ENCODE measurements at places on chromosomes 4 and X.
A peak's percentile ranks its signal among the peaks of the same experiment; 100 is the strongest.

- no peak for DNase-seq
Measured at GRCh38 chrX:18549643-18550042, 122.3 kb downstream of the RS1 start.

- DNase-seq: no peak
Measured at GRCh38 chrX:7190157-7190556, 42.2 kb upstream of the PUDP start.

DNA sequence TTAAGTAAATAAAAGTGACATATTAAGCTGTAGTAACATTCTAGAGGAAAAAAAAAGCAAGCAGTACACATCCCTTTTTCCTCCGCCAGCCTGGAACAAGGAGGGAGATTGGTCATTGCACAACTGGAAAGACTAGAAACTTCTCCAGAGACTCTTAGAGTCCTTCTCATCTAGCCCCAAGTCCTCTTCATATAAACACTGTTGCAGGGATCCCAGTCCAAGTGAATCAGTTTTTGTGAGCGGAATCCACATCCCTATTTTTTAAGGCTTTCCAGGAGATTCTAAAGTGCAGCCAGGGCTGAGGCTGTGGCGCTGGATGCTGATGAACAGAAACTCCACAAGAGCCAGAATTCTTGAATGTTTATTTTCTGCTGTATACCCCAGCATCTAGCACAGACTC, 23.8 kb downstream of the REELD1 start:
- DNase-seq: no peak

DNA sequence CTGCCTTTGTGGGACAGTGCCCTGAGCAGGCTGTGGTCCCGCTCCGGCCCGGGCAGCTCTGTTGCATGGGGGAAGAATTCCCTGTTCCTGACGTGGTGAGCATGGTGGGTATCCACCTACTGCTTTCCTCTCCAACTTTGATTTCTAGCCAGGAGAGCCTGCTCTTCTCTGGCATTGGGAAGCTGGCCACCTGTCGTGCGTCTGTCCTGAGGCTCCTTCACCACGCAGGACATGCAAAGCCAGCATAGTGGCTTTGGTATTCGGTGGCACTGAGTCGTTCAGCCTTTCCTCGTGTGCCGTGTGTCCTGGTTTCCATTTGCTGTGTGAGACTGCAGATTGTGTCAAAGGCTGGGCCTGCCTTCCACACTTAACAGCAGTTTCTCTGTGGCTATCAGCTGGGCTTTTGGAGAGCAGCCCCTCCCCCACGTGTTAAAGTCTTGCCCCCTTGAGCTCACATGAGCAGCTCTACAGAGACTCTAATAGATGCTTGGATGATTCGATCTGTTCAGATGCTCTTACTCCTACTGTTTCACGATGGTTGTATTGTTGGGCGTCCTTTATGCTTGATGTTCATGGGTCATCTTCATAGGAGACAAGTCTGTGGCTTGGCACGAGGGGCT, 46.3 kb upstream of the CLCN4 start:
- DNase-seq: no peak

- DNase-seq: no peak
Measured at GRCh38 chr4:109671350-109671749, 31.9 kb downstream of the CASP6 start.

DNA sequence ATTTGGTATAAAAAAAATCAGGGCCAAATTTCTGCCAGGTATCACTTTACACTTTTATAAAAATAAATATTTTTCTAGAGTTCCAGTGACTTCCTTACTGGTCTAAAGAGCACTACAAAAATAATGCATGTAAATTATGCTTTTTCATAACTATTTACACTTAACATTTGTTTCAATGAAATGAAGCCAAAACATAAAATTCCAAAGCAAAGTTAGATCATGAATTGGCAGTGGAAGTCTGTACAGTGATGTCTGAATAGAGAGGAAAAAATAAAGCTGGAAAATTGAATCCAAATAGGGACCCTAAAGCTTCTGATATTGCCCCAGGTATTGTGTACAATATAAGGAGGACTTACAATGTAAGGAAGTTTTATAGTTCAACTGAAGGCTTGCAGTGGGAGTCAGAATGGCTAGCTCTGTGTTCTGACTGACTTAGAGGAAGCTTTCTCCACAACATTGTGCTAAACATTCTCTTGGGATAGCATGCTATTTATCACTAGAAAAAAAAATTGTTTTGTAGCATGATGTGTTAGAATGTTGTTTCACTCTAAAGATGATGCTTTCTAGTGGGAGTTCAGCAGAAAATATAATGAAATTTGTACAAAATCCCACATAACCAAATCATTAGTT, 288.2 kb upstream of the UGT8 start:
- DNase-seq: no peak

- DNase-seq: no peak
Measured at GRCh38 chr4:8613421-8614364, 21.1 kb downstream of the CPZ start.

DNA sequence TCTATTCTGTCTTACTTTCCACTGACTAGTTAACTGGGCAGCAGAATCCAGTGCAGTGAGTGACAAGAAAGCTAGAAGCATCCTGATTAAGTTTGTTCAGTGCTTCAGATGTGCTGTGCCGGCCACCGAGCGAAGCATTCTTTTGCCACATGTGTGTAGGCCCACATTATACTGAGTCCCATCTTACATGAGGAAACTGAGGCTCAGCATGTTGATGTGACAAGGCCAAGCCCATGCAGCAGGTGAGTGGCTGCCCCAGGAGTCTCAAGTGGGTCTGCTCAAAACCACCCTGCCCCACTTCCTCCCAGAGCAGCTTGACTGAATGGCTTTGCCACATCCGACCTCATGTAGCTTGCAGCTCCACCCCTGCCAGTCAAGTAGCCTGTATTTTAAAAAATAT, 50.5 kb downstream of the RHOH start:
- no peak for DNase-seq

GRCh38 chr4:132619968-132620367, 529.1 kb upstream of the PCDH10 start:
- no peak for DNase-seq

DNA sequence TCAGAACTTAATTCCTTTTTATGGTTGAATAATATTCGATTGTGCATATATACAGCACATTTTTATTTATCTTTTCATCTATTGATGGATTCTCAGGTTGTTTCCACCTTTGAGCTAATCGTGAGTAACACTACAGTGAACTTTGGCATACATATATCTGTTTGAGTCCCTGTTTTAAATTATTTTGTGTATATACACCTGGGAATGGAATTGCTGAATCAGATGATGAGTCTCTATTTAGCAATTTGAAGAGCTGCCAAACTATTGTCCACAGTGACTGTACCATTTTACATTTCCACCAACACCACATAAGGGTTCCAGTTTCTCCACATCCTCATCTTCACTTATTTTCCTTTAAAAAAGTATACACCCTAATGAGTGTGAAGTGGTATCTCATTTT, 166.2 kb upstream of the FGF13 start:
- no peak for DNase-seq

DNA sequence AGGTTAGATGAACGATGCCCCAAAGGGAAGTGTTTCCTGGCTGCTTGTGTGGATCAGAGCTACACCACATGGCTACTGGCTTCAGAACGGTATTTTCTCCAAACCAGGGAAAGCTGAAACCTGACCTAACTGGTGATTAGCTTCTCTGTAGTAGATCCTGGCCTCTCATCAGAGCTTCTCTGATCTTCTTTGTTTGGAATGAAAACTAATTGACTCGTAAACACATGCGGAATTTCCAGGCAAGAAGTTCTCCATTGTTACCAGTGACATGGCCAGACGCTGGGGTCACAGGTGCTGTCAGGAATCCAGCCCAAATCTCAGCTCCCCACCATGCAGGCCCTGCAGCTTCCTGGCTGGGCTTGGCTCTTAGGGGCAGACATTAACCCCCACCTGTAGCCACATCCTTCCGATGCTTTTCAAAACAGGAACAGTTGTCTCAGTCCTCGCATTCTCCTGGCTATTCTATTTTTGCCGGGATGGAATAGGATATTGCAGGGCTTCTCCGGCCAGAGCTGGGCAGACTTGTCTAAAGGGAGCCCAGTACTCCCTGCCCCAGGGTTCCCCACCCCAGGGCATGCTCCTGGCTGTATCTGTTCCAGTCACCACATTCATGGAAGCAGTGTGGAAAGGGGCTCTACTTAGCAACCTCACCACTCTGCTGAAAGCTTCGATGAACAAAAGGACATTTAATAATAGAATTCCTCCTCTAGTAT, 305.4 kb upstream of the F9 start:
- DNase-seq: no peak

- DNase-seq: no peak
Measured at GRCh38 chrX:129347291-129347690, 176.0 kb downstream of the SMARCA1 start.

GRCh38 chr4:83267121-83267829, 17.3 kb downstream of the COQ2 start:
- DNase-seq: no peak

DNA sequence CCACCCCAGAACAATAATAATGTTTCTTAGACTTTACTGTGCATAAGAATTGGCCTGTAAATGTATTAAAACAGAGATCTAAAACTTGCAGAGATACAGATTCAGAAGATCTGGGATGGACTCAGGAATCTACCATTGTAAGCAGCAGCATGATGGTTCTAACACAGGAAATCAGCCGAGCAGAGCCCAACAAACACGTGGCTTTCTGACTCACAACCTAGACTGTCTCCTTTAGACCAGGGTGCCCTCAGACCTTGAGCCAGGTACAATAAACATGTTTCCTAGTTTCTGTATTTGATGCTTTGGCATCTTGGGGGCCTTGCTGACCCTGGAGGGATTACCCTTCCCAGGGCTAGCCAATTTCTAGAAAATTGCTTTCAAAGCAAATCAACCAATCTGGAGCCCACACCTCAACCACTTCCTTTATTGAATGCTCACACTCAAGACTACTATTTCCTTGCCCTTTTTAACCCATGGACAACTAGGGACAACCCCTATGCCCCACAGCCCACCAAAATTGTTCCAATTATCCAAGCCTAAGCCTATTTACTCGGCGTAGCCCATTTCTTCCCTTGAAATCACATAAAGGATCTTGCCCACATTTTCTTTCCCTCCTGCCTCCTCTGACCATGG, 80.5 kb downstream of the TBC1D9 start:
- DNase-seq: no peak

- no peak for DNase-seq
Measured at GRCh38 chr4:25172961-25173915, 13.0 kb upstream of the SEPSECS start.

GRCh38 chr4:148053298-148054003, 321.6 kb downstream of the ARHGAP10 start:
- DNase-seq: no peak

- DNase-seq: no peak
Measured at GRCh38 chrX:111561851-111562250, 50.4 kb downstream of the SERTM2 start.

GRCh38 chr4:113743690-113744089, 17.8 kb downstream of the CAMK2D start:
- no peak for DNase-seq

GRCh38 chr4:53010318-53010717, 148.2 kb downstream of the RASL11B start:
- no peak for DNase-seq

GRCh38 chr4:7155590-7156071, 36.7 kb upstream of the SORCS2 start:
- no peak for DNase-seq

DNA sequence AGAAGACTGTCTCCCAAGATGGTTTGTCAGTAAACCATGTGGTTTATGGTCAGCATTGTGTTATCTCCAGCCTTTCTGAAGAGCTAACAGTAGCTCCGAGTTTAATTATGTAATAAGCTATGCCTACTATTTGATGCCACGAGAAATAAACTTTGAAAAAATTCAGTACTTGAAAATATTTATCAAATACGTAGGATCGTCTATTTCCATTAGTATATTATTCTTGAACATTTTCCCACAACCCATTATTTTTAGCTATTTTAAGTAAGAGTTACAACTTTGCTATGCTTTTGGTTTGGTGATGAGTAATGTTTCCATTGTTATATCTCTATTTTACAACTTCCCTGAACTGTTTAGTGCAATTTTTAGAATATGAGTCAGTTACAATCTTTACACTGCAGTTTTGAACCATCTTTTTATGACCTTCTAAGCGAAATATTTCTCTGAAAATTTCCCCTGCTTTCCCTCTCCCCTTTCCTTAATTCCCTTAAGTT, 44.5 kb upstream of the TRIM2 start:
- no peak for DNase-seq

- no peak for DNase-seq
Measured at GRCh38 chr4:165060938-165061337, 7.3 kb downstream of the TRIM75 start.

GRCh38 chr4:14280567-14280966, 653.0 kb upstream of the BOD1L1 start:
- DNase-seq: no peak

- DNase-seq: peak; percentile 80
Measured at GRCh38 chrX:154417157-154417556, 5.8 kb downstream of the TAFAZZIN start.

DNA sequence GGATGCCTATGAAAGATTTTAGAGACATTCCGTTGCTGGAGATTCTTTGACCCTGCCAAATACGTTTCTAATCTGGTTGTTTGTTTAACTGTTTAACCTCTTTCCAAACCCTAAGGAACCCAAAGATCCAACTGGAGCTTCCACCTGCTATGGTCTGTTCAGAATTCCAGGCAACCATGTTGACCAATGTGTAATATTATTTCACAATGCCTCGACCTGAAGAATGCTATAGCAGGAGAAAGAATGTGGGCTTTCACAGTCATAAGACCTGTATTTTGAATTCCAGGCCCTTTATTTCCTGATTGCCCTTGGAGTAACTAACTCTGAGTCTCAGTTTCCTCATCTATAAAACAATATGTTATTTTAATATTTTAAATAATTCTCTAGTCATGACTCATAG, 90.8 kb downstream of the COL25A1 start:
- DNase-seq: no peak

GRCh38 chrX:148069759-148070503, 88.8 kb downstream of the FMR1NB start:
- DNase-seq: no peak

- DNase-seq: no peak
Measured at GRCh38 chrX:31497086-31497485, 425.2 kb upstream of the FTHL17 start.

- no peak for DNase-seq
Measured at GRCh38 chr4:16411501-16412085, 185.3 kb upstream of the TAPT1 start.

DNA sequence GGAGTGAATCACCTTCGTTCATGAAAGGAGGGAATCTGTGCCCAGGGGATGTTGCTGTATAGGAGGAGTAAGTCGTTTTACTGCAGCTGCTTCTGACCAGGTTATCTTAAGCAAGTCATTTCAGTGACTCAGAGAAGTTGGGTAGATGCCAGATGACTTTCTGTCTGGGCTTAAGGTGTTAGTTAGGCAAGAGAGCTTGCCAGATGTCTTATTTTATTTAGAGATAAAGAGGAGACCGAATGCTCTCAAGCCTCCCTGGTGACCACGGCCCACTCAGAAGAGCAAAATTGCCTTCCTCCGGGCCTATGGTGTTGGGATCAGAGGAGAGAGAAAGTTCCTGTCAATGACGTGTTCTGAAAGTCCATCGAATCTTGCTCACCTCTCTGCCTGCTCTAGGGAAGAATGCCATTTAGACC, 16.3 kb upstream of the ZNF827 start:
- peak; percentile 14 for DNase-seq

- no peak for DNase-seq
Measured at GRCh38 chrX:155148724-155149537, 67.3 kb upstream of the VBP1 start.

- no peak for DNase-seq
Measured at GRCh38 chrX:29911673-29912072, 303.7 kb upstream of the MAGEB2 start.

- DNase-seq: no peak
Measured at GRCh38 chr4:118953276-118953675, 64.6 kb downstream of the SYNPO2 start.

GRCh38 chrX:23980011-23980441, 47.0 kb downstream of the KLHL15 start:
- DNase-seq: no peak

All from BE2C (cell line).